ENCODE measurements at places on chromosomes 4 and X.

GRCh38 chrX:132853040-132853439 lies 105.4 kb downstream of the HS6ST2 start:
- no peak for DNase-seq

- no peak for DNase-seq
Measured at GRCh38 chr4:113732967-113733527, 28.5 kb downstream of the CAMK2D start.

DNA sequence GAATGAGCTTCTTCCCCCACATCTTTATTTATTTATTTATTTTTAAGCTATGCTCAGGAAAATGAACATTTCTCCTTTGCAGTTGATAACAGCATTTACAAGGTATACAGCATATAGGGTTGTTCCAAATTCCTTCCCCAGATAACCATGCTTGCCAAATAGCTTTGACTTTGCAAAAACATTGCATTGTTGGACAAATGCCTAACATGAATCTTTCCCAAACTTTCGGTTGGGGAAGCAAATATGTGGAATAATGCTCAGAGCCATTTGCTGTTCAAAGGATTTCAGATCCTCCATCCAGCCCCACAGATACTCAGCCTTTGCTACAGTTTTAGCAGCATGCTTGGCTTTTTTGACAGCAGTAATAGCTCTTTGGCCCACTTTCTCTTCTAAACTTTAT lies 127.2 kb upstream of the AGA start:
- no peak for DNase-seq

GRCh38 chrX:122641136-122641535 lies 542.9 kb upstream of the GRIA3 start:
- DNase-seq: no peak

GRCh38 chrX:24692305-24692704 lies 1.4 kb upstream of the POLA1 start:
- no peak for DNase-seq

- no peak for DNase-seq
Measured at GRCh38 chrX:124194199-124194598, 138.3 kb upstream of the TEX13D start.

GRCh38 chrX:57573754-57574153 lies 18.1 kb upstream of the ZXDB start:
- DNase-seq: no peak

GRCh38 chr4:40486534-40486933 lies 143.1 kb downstream of the RBM47 start:
- no peak for DNase-seq

- no peak for DNase-seq
Measured at GRCh38 chr4:184526228-184526627, 51.9 kb upstream of the IRF2 start.

- DNase-seq: no peak
Measured at GRCh38 chrX:10166731-10167151, 10.0 kb downstream of the CLCN4 start.

DNA sequence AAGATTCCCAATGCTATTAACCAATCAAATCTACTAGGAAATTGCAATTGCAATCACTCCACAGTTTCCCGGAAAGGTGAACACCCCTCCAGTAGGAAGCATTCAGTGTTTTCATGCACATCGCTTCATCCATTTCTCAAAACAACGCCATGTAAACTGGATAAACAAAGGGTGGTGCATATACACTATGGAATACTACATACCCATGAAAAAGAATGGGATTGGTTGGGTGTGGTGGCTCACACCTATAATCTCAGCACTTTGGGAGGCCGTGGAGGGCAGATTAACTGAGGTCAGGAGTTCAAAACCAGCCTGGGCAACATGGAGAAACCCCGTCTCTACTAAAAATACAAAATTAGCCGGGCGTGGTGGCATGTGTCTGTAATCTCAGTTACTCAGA lies 29.1 kb downstream of the DHRSX start:
- DNase-seq: no peak

GRCh38 chrX:32397562-32398216 lies 813.7 kb downstream of the DMD start:
- DNase-seq: no peak

- no peak for DNase-seq
Measured at GRCh38 chrX:152640034-152640818, 2.5 kb downstream of the GABRQ start.

- DNase-seq: no peak
Measured at GRCh38 chr4:153346563-153346962, 2.1 kb downstream of the MND1 start.

Measured in stimulated activated CD8-positive, alpha-beta memory T cell treated with anti-CD3 and anti-CD28 coated beads, Interleukin-12 subunit alpha, Interleukin-12 subunit beta, amount 100 ng/mL, for 1 hour (primary cell).